Stimulated activated CD4-positive, alpha-beta T cell treated with anti-CD3 and anti-CD28 coated beads, Interleukin-1b, Interleukin-23, amount 100 ng/mL, for 1 hour (primary cell): ENCODE measurements at places on chromosomes 2 and 18.
A peak's percentile ranks its signal among the peaks of the same experiment; 100 is the strongest.

DNA sequence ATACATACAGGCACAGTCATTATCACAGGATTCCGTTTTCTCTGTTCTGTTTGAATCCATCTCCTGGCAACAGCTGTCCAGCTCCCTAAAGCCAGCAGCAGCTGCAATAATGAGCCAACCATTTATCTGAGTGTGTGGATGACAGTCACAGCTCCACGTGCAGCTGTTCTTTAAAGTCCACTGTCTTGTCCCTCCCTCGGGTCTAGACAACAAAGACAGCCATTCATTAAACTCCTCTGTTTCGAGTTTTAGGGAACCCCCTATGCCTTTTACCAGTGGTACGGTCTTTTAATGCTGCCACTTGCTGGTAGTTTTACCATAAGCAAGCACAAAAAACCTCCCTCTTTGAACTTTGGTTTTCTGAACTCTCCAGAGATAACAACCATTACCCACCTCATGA, 16.0 kb upstream of the MSGN1 start:
- no peak for DNase-seq

- DNase-seq: no peak
Measured at GRCh38 chr2:88471083-88471942, 18.8 kb upstream of the FOXI3 start.

DNA sequence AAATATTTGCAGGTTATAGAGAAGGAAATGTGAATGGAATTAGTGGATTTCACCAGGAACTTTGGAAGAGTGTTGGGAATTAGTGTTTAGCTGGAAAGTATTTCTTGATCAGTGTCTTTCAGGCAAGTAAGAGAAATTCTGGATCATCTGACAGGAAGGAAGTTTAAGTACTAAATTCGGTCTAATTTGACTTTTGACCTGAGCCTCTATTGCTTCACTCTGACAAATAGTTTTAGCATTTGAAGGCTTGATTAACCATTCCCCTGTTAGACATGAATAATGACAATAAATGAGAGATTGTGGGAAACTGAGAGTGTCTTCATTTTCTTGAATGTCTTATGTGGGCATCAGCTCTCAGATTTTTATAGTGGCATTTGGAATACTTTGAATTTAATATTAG, 16.0 kb downstream of the CCNT2 start:
- no peak for DNase-seq

DNA sequence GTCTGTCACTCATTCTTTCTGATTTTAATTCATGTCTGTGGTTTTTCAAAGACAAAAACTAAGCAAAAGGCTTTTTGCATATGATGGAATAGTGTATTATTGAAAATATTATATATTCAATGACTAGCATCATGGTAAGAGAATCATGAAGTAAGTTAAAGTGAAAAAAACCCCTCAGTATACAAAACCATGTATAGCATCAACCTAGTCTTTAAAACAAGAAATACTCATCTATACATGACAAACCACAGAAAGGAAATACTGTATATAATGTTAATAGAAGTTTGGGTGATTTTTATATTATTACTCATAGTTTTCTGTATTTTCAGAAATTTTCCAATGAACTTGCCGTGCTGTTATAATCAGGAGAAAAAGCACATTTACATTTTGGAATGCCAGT, 38.0 kb upstream of the ODC1 start:
- DNase-seq: no peak

DNA sequence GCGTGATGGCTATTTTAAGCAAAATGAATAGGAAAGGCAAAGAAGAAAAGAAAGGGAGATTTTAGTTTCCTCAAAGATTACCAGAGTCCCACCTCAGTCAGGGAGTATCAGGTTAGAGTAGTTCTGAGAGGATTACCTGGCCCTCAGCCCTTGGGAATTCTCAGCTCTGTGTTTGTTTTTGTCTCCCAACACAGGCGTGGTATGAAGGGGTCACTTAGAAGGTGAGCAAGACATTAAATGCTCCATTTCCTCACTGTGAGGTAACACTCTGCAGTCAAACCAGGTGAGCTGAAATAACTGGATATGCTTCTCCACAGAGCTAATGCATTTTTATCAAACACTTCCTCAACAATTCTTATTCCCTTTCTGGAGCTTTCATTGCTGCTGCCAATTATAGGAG, 232.2 kb downstream of the IKZF2 start:
- no peak for DNase-seq

GRCh38 chr2:138294451-138294850, 207.1 kb upstream of the SPOPL start:
- DNase-seq: no peak

- no peak for DNase-seq
Measured at GRCh38 chr2:231672617-231673347, 35.5 kb upstream of the PTMA start.

DNA sequence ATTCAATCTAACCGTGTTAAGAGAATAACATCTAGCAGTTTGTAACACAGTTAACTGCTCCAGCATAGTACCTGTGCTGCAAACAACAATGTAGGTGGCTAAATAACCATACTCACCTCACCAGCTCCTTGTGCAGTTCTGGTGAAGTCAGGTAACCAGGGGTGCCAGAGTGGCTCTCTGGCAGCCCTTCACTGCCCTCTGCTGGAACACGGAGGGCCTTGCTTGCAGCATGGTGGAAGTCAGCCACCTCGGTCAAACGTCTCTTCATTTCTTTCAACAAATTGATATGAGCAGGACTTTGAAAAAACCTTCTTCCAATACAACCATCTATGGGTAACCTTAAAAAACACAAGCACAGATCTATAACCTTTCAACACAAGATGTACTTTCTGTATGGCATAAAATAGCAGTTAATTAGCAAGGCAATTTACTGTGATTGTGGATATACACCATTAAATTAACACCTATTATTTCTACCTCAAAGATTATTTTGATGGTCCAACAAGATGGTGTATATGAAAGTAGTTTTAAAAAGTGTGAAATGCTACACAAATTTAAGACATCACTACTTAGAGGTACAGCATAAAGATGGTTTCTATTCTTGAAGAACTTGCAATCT, 56.6 kb downstream of the EPG5 start:
- DNase-seq: peak; percentile 43

GRCh38 chr2:168798076-168798887, 4.2 kb upstream of the NOSTRIN start:
- DNase-seq: no peak

GRCh38 chr2:181810823-181811695, 80.5 kb upstream of the ITPRID2 start:
- DNase-seq: no peak

- no peak for DNase-seq
Measured at GRCh38 chr2:226380679-226381078, 418.9 kb downstream of the IRS1 start.

DNA sequence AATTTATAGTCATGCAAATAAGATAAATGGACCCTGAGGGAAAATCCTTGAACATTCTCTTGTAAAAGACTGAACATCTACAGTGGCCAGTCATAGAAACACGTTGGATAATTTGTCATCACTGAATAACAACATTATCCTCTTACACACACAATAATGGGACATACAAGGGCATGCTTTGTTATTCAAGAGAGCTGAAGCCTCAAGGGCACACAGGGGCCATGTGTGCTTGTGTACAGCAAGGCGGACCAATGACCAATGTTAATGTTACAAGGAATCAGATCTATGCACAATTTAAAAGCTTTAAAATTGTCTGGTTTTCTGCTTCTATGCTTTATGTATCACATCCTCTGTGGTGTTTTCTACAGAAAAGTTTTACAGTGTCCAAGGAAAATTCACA, 23.7 kb downstream of the COL6A3 start:
- no peak for DNase-seq

DNA sequence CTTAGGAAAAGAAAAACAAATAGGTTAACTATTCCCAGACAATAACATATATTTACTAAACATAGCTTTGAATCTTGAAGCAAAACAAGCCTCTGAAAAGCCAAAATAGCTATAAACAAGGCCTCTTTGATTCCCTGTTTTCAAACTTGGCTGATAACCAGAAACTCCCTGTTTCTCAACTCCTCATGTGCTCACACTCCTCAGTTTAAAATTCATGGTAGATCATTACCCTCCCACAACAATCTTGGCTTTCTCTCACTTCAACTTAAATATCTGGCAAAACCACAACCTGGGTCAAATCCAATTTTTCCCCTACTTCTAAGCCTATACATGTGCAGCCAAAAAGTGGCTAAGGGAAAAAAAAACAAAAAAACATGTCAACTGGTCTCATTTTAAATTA, 15.6 kb downstream of the SUCLG1 start:
- DNase-seq: no peak

DNA sequence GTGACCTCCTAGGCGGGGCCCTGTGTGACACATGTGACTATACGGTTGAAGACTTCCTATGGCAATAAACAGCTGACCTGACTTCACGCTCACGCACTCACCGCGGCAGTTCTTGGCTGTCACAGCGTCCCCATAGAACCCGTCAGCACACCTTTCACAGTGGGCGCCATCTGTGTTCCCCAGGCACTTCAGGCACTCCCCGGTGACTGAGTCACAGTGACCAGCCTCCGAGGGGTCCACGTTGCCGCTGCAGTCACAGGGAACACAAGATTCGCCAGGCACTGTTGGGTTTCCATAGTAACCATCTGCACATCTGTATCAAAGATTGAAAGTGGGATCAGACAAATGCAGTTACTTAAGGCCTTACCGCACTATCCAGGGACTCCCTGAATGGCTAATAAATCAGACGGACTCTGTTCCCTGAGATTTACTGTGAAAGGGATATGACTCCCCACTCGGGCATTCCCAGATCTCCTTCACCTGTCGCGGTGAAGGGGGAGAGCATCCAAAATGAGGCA, 94.5 kb downstream of the LAMA1 start:
- no peak for DNase-seq

DNA sequence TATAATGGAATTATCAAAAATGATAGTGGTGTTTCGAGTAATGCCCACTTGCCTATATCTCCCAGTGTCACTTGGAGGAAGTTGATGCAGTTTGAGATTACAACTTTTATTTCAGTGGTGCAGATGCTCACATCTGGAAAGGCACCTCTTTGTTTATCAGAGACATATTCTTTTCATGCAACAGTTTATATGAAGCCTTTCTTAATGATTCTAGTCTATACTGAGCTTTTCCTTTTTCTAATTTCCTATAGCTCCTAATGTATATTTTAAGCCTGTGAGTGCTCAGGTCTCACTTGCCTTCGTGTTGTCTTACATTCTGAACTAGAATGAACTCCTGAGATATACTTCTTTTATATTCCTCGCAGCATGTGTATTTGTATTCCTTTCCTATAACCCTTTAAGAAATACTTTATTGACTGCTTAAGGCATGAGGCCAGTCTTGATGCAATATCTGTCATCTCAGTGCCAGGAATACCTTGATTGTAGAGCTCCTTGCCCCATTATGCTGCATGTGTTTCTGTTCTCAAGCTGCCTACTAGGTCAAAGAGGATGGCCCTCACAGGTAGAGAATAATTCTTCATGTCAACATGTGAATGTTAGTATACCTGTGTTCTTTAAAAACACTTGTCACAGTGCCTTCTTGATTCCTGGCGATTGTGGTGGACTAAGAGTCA, 52.6 kb downstream of the VRK2 start:
- no peak for DNase-seq

- DNase-seq: no peak
Measured at GRCh38 chr2:20615466-20616241, 35.2 kb downstream of the HS1BP3 start.

DNA sequence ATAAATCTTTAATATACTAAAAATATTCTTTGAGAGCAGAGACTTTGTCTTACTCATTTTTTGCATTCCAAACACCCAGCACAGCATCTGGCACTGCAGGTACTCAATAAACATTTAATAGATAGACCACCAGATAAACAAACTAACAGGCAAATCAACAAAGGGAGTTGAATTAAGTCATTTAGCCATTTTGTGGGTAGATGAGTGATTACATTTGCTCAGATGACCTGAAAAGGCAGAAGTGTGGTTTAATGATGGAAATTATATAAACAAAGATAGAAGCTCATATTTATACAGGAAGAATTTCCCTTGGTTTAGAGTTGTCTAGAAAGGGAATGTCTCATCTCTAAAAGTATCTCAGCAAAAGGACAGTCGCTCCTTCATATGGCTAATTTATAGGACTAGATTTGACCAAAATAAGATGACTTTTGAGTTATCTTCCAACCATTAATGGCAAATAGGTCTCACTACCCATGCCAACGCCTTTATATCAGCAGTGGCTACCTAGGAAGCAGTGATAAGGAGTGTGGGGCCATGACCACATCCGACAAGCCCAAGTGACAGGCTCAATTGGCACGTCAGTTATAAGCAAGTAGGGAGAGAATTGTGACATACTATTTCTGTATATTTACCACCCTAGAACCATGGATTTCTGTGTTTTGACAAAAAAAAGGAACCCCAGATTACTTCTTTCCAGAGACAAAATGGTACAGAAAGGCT, 173.5 kb downstream of the ATAD2B start:
- DNase-seq: no peak

- DNase-seq: no peak
Measured at GRCh38 chr2:24886691-24887304, 33.2 kb downstream of the ADCY3 start.
